OCI-LY7 (cell line): ENCODE measurements at places on chromosomes 2 and 18.

GRCh38 chr2:189162566-189162965 is 17.0 kb downstream of the COL5A2 start:
- no peak for DNase-seq

DNA sequence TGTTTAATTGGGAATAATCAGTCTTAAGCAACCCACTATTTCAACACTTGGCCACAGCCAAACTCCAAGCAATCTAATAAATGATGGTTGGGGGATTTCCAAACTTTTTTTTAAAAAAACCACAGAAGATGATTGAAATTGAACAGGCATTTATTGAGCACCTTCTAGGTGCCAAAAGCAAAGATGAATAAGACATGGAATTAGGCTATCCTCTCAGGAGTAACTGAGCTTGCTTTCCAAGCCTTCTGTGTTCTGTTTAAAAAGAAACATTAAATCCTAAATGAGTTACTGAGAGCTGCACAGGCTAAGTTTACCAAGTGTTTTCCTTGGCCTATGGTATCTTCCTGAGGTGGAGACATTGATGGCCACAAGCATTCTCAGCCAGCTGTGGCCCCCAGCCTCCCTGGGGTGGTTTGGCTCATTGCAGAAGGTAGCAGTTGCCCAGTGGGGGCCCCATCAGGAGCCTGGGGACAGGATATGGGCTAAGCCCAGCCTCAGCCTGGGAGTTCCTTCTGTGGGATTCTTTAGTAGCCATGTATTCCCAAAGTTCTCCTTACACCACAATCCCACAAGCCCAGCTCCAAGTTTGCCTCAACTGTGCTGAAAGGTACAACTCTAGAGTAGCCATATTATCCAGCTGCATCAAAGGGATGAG is 174.3 kb downstream of the C1D start:
- no peak for DNase-seq

- DNase-seq = no peak
These were observed 638 bp downstream of the ST6GAL2 start for GRCh38 chr2:106885329-106885728.

DNA sequence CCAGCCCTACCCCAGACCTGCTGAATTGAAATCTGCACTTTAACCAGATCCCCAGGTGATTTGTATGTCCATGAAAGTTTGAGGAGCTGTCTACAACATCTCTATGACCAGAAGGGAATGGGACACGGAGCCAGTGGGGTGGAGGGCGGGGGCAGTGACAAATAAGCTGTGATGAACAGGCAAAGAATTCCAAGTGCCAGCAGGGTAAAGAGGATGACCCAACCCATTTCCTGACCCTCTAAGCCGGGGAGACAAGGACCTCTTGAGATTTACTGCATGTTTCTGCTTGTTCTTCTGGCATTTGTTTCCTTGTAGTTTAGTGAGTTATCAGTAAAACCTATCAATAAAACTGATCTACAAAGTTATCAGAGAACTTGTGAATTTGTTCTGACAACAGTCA is 8.7 kb downstream of the TET3 start:
- DNase-seq = no peak

GRCh38 chr2:236815746-236816145 is 246.1 kb downstream of the ACKR3 start:
- no peak for DNase-seq

DNA sequence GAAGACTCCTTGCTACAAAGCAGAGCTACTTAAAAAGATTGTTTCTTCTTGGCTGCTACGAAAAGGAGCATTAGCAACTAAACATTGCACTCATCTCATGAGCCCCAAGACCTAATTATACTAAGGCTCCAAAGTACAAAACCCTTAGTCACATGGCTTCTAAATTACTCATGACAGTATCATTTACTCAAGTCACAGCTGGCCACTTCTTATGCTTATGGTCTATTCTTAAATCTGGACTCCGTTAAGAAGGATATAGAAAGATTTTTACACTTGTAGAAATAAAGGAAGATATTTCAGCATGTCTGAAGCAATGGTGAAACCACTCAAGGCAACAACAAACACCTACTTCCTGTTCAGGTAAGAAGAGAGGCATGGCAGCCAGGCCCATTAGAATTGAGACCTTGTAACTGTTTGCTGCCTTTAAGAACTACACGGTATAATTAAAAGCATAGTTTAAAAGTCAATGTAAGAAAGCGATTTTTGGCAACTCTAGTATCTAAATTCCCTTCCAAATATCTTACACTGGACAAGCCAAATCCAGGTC is 12.7 kb downstream of the ANKRD44 start:
- peak; percentile 43 for DNase-seq

- no peak for DNase-seq
These were observed 120.1 kb upstream of the SLC39A10 start for GRCh38 chr2:195536906-195537305.

GRCh38 chr2:226483143-226483542 is 316.5 kb downstream of the IRS1 start:
- no peak for DNase-seq

DNA sequence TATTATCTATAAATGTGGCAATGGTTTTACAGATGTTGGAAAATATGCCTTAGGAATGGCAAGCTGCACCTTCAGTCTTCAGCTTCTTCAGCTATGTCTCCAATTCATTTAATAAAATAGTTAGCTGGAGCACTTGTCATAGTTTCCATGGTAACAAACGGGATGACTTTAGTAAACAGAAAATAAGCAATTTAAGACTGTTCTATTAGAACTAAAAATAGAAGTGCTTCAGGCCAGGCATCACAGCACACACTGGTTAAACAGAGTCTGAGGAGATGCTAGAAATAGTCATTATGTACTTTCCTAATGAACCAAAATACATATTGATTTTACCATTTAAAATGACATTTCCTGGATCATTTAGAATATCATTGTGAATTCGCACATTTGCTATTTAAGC is 195.0 kb downstream of the GCA start:
- no peak for DNase-seq

DNA sequence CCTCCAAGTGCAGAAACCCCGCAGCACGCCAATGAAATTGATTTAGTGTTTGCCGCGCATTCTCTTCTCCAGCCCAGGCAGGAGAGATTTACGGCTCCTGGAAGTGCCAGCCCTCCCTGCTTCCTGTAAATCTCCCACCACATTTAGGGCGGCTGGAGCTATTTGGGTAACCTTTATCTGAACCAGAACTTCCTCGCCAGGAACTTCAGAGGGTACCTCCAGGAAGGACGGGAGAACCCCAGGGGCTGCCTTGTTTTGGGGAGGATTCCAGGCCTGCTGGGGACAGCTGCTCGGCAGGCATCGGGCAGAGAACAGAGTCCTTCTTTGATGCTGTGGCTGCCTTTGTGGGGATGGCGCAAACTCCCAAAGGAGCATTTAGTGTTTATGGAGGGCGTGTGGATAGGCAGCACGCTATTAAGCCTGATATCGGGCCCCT is 122.0 kb upstream of the MYCN start:
- DNase-seq = no peak

GRCh38 chr2:99609851-99610381 is 120.1 kb upstream of the REV1 start:
- DNase-seq = no peak

DNA sequence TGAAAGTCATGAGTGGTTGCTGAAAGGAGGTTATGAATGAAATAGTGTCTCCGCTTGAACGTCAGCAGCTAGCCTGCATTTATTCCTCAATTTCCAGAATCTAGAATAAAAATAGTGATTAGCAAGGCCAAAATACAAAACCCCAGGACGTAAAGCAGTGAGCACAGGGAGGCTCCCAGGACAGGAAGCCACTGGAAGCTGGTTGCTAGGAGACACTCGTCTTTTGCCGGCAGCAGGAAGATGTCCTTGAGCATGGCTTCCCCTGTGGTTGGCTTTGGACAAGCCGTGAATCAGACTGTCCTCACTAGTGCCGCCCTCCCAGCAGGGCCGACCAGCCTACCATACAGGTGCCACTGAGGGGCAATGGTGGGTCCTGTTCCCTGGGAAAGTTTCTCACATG is 374.4 kb downstream of the MTX2 start:
- DNase-seq = no peak

DNA sequence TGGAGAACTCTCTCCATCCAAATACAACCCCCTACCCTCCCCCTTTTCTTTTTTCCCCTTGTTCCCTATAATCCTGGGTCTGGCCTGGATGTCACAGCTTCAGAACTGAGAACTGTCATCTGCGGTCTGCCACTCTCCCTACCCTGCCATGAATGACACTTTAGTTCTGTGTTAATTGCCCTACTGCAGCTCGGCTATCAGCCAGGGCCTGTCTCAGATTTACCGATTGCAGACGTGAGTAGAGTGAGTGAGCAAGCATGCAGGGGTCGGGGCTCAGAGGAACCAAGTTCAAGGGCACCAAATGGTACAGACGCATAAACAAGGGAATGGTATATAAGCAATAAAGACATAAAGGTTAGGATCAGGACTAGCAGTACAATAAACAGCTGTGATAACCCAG is 967.8 kb downstream of the BCL11A start:
- no peak for DNase-seq

DNA sequence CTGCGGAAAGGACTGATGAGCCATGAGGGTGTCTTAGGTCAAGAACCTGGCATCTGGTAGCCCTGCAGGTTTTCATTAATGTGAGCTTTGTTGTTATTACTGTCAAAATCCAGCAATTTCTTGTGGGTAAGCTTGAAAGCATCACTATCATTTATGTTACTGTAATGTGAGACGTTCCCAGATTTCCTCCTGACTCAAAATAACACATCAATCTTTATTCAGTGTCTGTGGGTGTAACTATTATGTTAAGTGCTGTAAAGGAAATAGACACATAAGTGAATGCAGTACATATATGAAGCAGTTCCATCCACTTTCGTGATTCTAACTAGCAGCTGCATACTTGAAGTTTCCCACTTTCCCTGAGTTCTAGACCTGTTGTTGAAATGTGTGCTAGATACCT is 89.8 kb downstream of the FHOD3 start:
- DNase-seq = no peak

GRCh38 chr2:14126846-14127245 is 505.7 kb upstream of the LRATD1 start:
- DNase-seq = no peak

DNA sequence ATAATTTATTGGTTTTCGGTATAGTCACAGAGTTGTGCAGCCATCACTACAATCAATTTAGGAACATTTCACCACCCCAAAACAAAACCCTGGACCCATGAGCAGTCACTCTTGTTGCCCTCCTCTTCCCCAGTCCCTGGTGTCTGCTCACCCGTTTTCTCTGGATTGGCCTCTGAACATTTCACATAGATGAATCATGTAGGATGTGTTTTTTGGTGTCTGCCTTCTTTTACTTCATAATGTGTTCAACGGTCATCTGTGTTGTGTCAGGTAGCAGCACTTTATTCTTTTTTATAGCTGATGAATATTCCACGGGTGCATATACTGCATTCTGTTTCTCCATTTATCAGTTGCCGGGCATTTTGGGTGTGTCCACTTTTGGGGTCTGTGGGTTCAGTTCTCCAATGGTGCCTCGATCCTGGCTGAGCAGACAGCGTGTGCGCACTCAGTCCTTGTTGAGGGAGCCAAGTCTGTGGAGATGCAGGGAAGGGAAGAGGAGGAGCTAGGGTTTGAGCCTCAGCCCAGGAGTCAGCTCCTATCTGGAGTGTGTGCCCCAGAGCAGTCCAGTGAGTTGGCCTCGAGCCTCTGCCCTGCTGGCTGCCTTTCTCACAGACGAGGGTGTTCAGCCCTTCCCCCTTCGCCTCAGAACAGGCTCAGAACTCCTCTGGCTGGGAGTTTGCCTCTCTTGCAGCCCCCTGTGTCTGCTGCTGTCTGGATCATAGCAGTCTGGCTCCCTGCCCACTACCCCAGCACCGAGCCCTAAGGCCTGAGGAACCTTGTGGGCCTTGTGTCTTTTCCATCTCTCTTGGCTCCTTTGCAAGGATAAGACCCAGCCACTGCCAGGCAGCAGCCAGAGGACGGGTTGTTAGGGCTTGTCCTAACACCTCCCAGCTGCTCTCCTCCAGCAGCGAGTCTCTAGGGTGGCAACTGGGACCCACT is 18.0 kb downstream of the C2orf74 start:
- no peak for DNase-seq

DNA sequence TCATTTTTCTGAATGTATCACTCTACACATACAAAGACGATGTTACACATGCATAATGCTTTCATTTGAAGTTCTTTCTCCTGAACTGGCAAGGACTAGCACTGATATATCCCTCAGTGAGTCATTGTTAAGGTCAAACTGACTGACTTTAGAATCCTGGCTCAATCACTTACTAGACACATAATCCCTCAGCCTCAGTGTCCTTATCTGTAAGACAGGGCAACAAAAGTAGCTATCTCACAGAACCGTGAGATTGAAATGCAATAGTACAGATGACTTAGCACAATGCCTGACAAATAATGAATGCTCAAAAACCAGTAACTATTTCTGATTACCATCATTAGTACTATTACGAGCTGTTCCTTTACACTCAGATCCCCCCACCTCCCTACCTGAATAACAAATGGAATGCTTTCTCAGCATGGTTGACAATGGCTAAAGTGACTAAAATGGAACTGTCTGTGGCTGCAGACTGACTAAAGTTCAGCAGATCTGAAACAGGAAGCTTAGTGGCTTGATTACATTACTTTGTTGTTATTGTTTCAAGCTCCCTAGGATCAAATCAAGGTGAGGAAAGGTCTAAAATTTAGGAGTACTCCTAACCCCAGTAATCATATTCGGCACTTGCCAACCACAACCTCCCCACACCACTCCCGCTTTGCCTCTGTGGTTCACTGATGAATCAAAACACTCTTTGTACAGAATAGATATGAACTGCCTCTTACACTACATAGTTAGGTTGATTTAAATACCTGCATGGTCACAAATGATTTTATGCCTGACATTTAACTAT is 35.8 kb upstream of the CACNB4 start:
- DNase-seq = no peak

GRCh38 chr2:235066895-235067294 is 115.1 kb downstream of the SH3BP4 start:
- no peak for DNase-seq

GRCh38 chr2:125207431-125207830 is 1182.3 kb downstream of the CNTNAP5 start:
- no peak for DNase-seq

GRCh38 chr2:232981356-232981755 is 31.7 kb downstream of the NGEF start:
- DNase-seq = no peak

GRCh38 chr18:79634593-79635426 is 44.8 kb upstream of the CTDP1 start:
- no peak for DNase-seq

DNA sequence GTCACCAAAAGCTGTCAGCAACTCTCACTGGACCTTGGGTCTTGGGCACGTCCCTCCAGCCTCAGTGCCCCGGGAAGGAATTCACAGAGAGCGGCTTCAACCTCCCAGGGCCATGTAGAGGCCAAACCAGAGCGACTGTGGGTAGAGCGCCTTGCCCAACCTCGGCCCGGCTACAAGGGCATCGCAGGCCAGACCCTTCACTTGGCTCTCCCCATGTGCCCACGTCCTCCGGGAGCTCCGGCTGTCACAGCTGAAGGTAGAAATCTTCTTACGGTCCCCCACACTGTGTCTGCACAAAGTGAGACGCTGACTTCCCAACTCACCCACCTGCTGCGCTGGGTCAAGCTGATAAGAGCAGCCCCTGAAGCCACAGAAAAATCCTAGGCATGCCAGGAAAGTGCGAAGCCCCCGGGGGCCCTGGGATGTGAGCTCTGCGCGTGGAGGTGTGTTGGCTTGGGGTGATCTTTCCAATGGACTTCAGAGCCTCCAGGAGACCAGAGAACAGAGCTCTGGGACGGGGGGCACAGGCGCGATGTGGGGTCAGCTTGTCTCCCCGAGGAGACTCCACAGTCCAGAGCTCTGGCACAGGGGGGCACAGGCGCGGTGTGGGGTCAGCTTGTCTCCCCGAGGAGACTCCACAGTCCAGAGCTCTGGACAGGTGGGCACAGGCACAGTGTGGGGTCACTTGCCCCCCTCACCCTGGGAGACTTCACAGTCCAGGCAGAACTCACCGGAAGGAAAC is 105.5 kb downstream of the RTP5 start:
- DNase-seq = no peak
